ENCODE measurements at places on chromosomes 4 and X. TPM values are rescaled to one million over a fixed set of nuclear protein-coding genes. Genes with fewer than 3 reads are reported as not detected.

Gene SEC24B
- 37.8 TPM for total RNA-seq

Gene AR
- total RNA-seq, result 0.22 TPM

Gene MAGEE1
- 9.1 TPM for total RNA-seq

Gene GATA1
- total RNA-seq, result 7.6 TPM

Gene LAGE3
- 9.1 TPM for total RNA-seq

Measured in T-helper 17 cell (primary cell).